SK-N-DZ (cell line): ENCODE measurements at places on chromosomes 7 and 10.

DNA sequence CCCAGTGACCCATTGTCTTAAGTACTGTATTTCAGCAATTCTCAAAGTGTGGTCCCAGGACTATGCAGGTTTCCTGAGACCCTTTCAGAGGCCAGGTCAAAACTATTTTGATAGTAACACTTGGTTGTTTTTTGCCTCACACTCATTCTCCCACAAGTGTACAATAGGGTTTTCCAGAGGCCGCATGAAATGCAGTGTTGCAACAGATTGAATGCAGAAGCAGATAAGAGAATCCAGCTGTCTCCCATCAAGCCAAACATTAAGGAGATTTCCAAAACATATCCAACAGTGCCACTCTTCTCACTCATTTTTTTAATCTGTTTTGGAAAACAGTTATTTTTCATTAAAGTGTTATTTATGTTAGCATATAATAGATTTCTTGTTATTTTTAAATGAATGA lies 20.0 kb downstream of the VKORC1L1 start:
- no peak for DNase-seq

- DNase-seq = no peak
These were observed 1.4 kb downstream of the CPXM2 start for GRCh38 chr10:123890226-123890625.

DNA sequence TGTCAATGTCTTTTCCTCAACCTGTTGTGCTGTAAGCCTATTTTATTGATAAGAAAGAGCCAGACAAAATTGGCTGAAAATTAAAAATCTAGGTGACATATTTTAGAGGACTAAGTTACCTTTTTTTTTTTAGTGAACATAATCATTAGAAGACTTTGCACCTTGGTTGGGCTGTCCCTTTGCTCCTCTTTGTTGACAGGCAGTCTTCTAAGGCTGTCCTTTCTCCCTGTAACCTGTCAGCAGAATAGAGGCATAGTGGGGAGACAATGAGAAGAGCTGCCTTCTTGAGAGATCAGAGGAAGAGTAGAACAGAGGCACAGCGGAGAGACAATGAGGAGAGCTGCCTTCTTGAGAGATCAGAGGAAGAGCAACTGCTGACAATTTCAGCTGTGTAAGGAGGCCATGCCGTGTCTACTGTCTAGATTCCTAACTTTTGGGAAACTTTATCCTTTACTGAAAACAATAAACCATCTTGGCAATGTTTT lies 238.3 kb upstream of the FZD1 start:
- no peak for DNase-seq

GRCh38 chr10:49541762-49542161 lies 2.8 kb upstream of the ERCC6 start:
- no peak for DNase-seq

GRCh38 chr7:28685242-28685643 lies 272.9 kb downstream of the TRIL start:
- no peak for DNase-seq
